ENCODE measurements at places on chromosomes 7 and 10.

DNA sequence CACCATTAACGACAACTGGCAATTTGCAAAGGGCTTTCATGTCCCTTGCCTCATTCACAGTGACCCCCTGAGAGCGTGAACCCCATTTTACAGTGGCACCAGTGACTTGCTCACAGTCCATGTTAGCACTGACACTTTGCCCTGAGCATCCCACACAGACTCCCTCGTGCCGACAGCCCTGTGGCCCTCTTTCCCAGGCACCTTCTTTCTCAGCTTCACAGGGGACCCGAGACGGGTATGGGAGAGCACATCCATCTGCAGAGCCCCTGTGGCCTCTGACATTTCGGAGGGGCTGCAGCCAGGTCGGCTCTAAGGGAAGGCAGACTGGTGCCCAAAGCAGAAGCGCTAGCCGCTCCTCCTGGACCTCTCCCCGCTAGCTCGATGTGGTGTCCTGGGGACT, 10.8 kb downstream of the LOXL4 start:
- DNase-seq, result no peak

- no peak for DNase-seq
These were observed 64.4 kb downstream of the NPTX2 start for GRCh38 chr7:98681511-98681910.

- no peak for DNase-seq
These were observed 263.7 kb downstream of the GLI3 start for GRCh38 chr7:41973202-41973730.

DNA sequence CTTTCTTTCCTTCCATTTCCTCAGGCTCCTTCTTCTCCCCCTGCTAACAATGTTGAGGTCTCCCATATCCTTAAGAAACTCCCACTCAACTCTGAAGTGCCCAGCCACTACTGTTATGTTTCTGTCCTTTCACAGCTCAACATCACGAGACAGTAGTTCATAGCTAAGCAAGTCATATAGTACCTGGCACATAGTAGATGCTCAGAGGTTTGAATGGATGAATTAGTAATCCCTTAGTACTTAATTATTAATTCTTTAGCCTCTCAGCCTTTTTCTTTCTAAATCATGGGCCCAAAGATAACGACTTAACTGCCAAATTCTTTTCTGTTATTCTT, 22.6 kb downstream of the CSGALNACT2 start:
- no peak for DNase-seq

DNA sequence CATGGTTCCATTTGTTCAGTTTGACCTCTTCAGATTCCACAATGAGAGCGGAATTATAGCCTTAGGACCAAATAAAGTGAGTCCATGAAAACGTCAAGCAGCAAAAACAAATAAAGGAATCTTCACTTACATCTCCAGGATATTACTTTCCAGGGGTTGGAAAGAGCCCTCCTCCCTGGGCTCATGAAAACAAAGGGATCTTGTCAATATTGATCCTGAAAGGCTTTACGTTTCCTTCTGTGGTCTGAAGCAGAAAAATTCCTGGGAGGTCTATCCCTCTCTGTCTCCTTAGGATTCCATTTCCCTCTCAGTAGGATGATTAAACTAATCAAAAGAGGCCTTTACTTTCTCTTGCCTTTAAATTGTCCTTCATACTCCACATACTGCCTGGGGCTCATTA, 293.5 kb downstream of the GPAM start:
- DNase-seq, result no peak

DNA sequence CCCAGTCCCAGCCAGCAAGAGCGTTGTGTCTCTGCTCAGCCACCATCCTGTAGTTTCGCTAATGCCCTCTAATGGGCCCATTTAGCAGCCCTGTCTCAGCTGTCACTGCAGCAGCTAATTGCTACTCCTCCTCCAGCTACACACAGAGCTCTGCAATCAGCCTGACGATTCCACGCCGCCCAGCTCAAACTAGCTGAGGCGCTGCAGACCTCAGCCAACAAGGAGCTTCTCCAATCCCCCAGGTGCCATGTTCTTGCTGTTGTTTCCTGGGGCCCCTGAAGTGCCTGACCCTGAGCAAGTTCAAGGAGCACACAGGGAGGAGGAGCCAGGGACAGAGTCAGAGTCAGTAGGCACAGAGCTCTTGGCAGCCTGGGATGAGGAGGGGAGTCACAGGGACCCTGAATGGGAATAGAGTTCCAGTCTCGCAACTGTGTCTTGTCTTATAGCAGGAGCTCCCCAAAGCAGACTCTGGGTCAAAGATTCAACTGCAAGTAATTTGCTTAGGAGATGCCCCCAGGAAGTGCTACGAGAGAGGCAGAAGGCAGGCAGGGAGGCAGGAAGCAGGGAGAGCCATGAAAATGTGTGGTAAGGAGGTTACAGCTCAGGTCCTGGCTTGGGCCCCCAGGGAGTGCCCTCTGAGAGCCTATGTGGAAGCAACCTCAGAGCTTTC, 135.8 kb upstream of the UNC5B start:
- no peak for DNase-seq

DNA sequence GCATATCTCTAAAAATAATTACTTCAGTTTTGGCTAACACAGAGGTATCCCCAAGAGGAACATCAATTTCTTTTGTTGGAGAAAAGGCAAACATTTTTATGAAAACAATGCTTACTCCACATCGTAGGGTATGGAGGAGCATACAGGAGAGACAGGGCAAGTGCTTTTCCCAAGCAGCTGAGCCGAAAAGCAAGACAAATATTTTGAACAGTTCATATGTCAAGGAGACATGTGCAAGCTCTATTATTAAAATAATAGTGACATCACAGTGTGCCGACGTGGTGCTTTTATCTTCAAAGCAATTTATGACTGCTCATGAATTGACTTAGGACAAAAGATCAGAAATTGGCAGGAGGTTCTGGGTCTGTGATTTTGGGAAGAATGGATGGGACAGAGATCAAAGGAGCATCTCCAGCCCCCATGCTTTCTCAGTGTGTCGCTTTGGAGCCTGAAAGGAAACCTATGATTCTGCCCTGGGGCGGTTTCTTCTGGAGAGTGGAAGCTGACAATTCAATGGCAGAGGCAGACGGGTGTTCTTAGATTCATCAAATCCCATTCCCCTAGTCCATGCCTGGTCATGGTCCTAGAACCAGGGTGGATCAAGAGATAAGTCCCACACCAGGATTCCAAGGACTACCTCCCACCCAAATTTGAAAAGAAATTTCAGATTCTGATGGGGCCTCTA, 97.1 kb downstream of the JCAD start:
- no peak for DNase-seq

DNA sequence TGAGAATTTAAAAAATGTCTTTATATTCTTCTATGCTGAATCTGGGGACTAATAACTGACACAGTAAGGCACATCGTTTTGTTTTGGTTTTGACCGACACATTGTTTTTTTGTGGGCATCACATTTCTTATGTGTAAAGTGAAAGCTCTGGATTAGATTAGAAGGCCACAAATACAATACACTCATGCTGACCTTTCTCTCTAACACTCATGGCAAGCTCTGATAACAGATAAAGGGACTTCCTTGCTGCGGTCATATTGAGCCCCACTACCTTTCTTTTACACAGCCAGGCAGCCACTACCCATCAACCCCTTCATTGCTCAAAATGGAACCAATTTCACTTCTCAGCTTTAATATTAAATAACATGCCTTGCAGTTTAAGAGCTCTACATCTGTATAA, 26.0 kb downstream of the PPP1R3A start:
- no peak for DNase-seq

DNA sequence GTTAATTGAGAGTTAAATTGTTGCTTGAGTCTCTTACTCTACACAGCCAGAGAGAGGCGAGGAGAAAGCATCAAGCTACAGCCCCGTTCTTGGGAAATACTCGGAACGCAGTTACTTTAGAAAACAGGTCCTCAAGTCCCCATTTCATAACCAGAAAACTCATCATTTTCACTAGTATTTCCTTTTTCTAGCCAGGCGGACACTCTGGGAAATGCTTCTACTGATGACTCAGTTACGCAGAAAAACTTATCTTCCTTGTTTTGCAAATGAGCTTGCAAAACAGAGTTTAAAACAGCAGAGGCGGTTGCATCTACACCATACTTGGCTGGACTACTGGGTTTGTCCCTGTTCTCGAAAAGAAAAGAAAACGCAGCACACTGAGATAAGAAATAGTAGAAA, 111.4 kb upstream of the FGFR2 start:
- no peak for DNase-seq

- peak; percentile 48 for DNase-seq
These were observed 3.7 kb downstream of the ZNF680 start for GRCh38 chr7:64559206-64559605.

DNA sequence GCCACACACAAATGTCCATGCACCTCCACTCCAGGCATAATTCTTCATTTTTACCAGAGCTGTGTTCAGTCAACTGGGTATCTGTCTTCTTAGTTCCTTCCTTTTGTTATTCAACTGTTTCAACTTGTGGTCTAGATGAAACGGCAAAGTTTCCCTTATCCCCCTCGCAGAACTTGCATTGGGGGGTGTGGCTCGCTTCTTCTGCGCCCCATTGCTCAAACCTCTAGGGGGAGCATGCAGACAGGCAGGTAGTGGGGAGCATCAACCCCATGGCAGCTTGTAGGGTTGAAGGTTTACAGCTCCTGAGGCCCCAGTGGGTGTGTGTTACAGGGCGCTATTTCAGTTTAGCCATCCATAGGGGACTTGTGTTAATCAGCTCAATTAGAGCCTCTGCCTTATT, 38.3 kb upstream of the COBL start:
- DNase-seq, result no peak

DNA sequence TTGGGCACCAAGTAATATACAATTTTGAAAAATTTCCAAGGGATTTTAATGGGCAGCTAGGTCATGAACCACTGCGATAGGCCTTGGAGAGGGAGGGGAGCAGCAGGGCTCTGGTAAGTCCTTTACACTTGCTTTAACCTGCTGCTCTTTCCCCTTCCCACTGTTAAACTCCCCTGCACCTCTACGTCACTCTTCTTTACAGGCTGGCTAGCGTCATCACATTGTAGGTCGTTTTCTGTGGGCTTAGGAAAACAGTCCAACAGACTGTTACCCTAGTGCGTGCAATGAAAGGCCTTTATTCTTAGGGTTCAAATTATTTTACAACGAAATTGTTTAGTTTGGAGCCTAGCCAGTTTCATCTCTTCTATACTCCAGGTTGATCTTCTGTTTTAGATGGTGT, 235.7 kb downstream of the AUTS2 start:
- DNase-seq, result no peak

GRCh38 chr10:70112071-70112470, 20.6 kb downstream of the AIFM2 start:
- DNase-seq, result no peak

DNA sequence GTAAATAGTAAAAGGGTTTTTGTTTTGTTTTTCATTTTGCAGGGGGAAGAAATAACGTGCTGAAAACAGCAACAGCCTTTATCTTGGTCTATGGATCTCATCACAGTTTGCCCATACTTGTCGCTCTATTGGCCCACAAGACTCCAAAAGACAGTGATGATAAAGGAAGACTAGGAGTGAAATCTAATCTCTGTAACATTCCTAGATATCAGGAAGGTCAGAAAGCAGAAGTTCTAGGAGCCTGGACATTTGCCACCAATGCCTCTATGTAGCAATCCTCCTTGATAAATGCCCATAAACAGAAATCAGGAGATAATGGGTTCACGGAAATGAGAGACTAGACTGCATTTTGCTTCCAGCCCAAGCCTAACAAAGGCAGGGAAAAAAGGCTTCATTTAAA, 8.9 kb downstream of the CUBN start:
- DNase-seq, result no peak

- DNase-seq, result no peak
These were observed 149.0 kb downstream of the ARHGAP21 start for GRCh38 chr10:24574578-24575155.

- DNase-seq, result no peak
These were observed 51.4 kb upstream of the SMNDC1 start for GRCh38 chr10:110355922-110356627.

- DNase-seq, result peak; percentile 62
These were observed 631 bp downstream of the OTUD1 start for GRCh38 chr10:23439452-23439960.

- no peak for DNase-seq
These were observed 161.7 kb upstream of the MKI67 start for GRCh38 chr10:128287921-128288320.

DNA sequence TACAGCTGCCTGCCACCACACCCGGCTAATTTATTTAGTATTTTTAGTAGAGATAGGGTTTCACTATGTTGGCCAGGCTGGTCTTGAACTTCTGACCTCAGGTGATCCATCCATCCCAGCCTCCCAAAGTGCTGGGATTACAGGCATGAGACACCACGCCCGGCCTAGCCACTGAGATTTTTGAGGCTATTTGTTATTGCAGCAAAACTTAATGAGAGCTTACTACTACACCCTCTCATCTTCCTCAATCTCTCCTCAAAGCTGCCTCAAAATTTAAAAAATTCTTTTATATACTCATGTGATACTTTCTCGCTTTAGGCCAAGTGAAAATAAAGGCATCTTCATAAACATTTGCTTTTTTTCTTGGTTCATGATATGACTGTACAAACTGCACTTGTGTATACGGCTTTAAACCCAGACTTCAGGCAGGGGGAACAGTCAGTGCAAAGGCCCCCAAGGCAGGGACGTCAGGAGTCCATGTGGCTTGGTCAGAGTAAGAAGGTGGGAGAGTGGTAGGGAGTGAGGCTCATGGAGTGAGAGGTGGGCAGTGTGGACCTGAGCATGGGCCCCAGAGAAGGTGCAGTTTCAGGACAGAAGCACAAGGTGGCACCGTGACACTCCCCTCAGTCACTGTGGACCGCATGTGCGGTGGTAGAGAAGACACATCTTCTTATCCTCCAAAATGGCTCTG, 55.5 kb downstream of the SYPL1 start:
- peak; percentile 77 for DNase-seq
